Smooth muscle cell of the pulmonary artery (primary cell): ENCODE measurements at places on chromosomes 5 and 9. TPM values are rescaled to one million over a fixed set of nuclear protein-coding genes. Genes with fewer than 3 reads are reported as not detected.

Gene PCA3
- 0.07 and 0.13 TPM in 2 replicates for total RNA-seq

Gene LCN15
- not detected in 2 replicates for total RNA-seq

Gene PAEP
- not detected in 2 replicates for total RNA-seq

Gene C6
- total RNA-seq: 0.26 TPM in 1 of 2 replicates, not detected in the other

Gene CTSV
- total RNA-seq: 0.17 and 0.26 TPM in 2 replicates

Gene SYK
- total RNA-seq: not detected in 2 replicates

Gene MRPS30
- total RNA-seq: 55.7 and 66.7 TPM in 2 replicates

Gene PCDHGB2
- 3.2 and 3.9 TPM in 2 replicates for total RNA-seq

Gene NFIB
- 39.1 and 79.4 TPM in 2 replicates for total RNA-seq

Gene SPINK6
- not detected in 2 replicates for total RNA-seq

Gene TSSK1B
- total RNA-seq: 0.46 and 0.50 TPM in 2 replicates

Gene FST
- 175 and 189 TPM in 2 replicates for total RNA-seq

Gene CACFD1
- total RNA-seq: 10.9 and 13.7 TPM in 2 replicates

Gene NR5A1
- total RNA-seq: not detected in 2 replicates

Gene WDR38
- total RNA-seq: not detected in 2 replicates

Gene ENTPD2
- total RNA-seq: not detected in 2 replicates

Gene PRXL2C
- 13.1 TPM in 2 replicates for total RNA-seq
